Left ventricle myocardium inferior (tissue), 1 donor: ENCODE measurements at places on chromosomes 3 and 15. TPM values are rescaled to one million over a fixed set of nuclear protein-coding genes. Genes with fewer than 3 reads are reported as not detected.

GRCh38 chr3:40841131-40841530 is 316.4 kb downstream of the ZNF621 start:
- no peak for DNase-seq
- H3K4me1 ChIP-seq, result peaks cover under 1% of the 10 kb centered on the region
- H3K27me3 ChIP-seq, result no peaks in the 10 kb centered on the region
- no peak overlapping the region for H3K27ac ChIP-seq
- H3K4me3 ChIP-seq, result no peak overlapping the region

ATP13A4 gene
- 0.52 TPM for total RNA-seq

ILDR1 gene
- 0.33 TPM for total RNA-seq

ITPKA gene
- total RNA-seq, result 1.9 TPM

BNIP2 gene
- 78.0 TPM for total RNA-seq
